ENCODE measurements at places on chromosomes 12 and 14. TPM values are rescaled to one million over a fixed set of nuclear protein-coding genes. Genes with fewer than 3 reads are reported as not detected.

GRCh38 chr12:5456906-5457305, 25.0 kb downstream of the NTF3 start:
- DNase-seq, result no peak

- DNase-seq, result peak; percentile 79
These were observed 5.8 kb downstream of the CCNB1IP1 start for GRCh38 chr14:20327005-20327869.

Gene DBX2
- polyA plus RNA-seq, result not detected

Gene ADCY4
- polyA plus RNA-seq, result 0.43 TPM

Gene LGALS3
- 398 TPM for polyA plus RNA-seq

Gene GPR135
- 0.78 TPM for polyA plus RNA-seq

DNA sequence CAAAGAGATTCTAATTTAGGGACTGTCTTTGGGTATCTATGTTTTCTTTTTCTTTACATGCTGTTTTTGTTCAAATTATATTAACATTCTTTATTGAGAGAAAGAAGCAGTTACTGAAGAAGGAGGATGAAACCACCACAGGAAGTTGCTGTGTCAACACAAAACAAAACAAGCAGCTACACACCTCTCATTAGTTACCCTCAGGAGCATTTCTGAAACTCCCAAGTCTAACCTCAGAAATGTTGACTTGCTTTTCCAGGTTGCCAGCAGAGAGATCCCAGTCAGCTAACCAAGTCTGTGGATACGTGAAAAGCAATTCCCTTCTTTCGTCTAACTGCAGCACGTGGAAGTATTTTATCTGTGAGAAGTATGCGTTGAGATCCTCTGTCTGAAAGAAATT, 33.5 kb downstream of the CLEC1A start:
- no peak for DNase-seq

- peak; percentile 72 for DNase-seq
These were observed 28.9 kb upstream of the MAPKAPK5 start for GRCh38 chr12:111812881-111813741.

GRCh38 chr14:96160076-96160912, 44.3 kb upstream of the BDKRB2 start:
- no peak for DNase-seq

DNA sequence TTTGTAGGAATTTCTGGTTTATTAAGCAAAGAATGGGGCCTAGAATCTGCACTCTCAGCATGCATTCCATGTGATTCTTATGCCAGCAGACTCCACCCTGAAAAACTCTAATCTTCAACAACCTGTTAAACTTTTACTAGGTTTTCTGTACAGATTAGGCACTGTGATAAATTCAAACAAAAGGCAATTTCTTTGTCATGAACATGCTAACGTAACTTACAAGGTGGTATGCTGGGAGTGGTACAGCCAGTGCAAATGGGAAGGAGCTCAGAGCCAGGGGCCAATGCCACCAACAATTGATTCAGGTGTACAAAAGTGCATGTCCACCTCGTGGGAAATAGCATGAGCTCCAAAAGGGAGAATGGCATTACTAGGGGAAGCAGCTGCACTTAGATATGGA, 83.0 kb downstream of the PPFIBP1 start:
- DNase-seq, result no peak

Gene SLC5A8
- polyA plus RNA-seq, result not detected

DNA sequence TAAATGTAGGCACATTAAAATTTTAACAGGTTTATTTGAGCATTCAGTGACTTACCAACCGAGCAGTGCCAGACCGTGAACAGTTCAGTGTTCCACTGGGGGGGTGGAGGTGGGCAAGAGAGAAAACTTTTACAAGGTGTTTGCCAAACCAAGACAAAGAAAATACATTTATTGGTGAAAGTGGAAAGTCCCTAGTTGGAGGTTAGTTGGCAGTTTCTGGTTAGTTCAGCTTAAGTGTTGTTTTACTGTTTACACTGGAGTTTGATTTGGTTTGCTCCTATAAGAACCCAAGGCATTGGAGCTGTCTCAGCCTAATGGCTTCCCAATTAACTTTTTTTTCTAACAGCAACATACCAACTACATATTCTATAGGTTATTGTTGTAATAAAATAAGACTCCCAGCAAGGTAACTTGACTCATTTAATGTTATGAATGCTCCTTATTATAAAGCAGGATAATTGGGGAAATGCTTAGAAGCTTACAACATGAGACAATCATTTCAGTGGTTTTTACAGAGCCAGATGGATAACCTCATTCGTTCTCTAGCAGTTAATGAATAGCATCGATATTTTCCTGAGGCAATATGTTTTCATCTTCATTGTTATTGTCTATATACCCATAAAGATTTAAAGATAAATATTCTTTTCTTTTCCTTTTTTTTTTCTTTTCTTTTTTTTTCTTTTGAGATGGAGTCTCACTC, 115.8 kb downstream of the ETNK1 start:
- no peak for DNase-seq

GRCh38 chr14:74917646-74918081, 5.4 kb downstream of the RPS6KL1 start:
- DNase-seq, result peak; percentile 13

DNA sequence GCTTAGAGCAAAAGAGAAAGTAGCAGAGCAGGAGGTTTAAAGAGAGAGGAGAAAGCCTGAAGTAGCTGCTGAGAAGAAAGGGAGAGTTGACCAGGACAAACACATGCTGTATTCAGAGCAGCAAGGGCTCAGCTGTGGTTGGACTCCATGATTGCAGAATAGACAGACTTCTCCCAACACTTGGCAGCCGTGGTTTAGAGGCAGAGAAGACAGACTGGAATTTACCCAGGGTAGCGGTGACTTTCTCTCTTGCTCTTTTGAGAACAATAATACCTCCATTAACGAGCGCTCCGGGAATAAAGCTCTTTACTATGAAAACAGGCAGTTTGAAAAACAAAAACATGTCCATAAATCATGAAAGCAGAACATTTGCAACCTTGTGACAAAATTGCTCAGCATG, 21.4 kb upstream of the IGF1 start:
- DNase-seq, result no peak

Gene GARIN6
- not detected for polyA plus RNA-seq

DNA sequence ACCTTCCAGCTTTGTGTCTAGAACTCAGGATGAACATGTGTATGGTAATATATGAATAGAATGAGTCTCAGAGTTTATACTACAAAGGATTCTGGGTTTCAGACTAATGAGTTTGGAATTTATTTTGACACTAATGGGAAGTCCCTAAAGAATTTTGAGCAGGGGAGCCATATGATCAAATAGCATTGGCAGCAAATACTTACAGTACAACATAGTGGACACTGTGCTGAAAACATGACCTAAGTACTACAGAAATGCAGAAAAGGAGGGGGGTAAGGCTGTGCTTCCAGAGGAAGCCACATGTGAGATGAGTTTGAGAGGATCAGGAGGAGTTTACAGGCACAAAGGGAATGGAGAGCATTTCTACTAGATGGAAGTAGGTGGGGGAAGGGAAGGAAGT, 225.8 kb downstream of the C12orf42 start:
- no peak for DNase-seq

DNA sequence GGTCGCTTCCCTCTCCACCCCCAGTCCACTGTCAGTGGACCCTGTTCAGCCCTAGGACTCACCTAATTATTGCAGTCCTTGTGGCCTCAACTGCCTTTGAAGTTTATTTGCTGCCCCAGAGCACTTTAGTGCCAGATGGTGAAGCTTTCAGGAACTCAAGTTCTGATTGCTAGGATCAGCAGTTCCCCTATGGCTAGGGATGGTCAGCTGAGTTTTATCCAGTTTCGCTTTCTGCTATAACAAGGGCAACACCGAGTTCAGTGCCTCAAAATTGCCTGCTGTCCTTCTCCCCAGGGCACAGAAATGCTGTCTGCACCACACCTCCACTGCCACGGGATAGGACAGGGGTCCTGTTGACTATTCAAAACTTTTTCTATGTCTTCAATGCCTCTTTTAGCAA, 295.0 kb downstream of the GPHN start:
- no peak for DNase-seq

Gene TAS2R31
- 0.73 TPM for polyA plus RNA-seq

GRCh38 chr14:74160763-74161162, 76.0 kb downstream of the LIN52 start:
- no peak for DNase-seq

DNA sequence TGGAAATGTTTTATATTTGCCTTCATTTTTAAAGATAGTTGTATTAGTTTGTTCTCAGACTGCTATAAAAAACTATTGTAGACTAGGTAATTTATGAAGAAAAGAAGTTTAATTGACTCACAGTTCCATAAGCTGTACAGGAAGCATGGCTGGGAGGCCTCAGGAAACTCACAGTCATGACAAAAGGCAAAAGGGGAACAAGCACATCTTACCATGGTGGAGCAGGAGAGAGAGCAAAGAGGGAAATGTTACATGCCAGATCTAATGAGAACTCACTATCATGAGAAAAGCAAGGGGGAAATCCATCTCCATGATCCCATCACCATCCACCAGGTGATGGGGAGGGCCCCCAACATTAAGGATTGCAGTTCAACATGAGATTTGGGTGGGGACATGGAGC, 35.5 kb upstream of the UNC79 start:
- no peak for DNase-seq

DNA sequence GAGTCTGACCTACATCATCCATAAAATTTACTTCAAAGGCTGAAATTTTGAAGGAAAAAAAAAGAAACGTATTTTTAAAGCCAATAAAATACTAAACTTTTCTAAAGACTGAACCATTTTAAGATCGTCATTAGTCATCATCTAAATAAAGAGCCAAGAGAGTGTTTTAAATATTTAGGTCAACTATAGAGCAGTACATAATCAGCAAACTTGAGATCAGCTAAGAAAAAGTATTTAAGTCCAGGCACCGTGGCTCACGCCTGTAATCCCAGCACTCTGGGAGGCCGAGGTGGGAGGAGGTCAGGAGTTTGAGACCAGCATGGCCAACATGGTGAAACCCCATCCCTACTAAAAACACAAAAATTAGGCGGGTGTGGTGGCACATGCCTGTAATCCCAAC, 35.5 kb downstream of the HECTD1 start:
- DNase-seq, result peak; percentile 37

DNA sequence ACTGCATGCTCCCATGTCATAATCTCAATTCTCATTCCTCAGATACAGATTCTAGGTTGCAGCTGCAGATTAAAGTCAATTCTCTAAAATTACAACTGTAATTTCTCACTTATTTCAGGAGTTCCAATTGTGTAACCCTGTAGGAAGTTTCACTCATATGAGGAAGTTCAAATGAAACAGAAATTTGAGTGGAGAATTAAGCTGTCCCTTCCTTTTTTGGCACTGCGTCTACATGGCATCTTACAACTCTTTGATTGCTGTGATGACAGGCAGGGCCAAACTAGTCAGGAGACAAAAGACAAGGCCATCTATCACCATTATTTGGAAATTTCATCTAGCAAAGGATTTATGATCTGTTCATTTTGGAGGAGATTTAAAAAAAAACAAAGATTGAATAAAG, 13.3 kb upstream of the GRIP1 start:
- no peak for DNase-seq

Gene ARHGAP9
- polyA plus RNA-seq, result 0.08 TPM

Gene LTB4R2
- polyA plus RNA-seq, result 0.28 TPM

DNA sequence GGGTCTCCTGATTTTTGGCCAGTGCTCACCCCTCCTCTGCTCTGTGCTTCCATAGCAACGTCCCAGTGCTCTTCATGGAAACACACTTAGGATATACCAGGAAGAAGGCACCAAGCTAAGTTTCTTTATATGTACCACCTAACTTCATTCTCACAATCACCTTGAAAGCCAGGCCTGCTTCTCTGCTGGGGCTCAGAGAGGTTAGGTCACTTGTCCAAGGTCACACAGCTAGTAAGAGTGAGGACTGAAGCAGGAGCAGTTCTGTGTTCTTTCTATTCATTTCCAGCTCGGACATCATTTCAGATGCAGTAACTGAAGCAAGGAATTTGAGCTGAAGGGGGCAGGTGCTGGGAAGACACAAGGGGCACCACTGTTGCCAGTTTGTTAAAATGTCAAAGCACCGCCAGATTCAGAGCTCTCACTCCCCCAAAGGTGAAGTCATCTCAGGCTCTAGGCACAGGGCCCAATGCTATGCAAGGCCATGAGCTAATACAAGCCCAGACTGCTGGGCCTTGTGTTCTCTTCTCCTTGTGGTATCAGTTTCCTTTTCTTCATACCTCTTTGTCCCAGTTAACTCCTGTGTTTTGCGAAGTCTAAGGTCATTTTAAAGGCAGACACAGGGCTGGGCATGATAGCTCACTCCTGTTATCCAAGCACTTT, 19.7 kb upstream of the YY1 start:
- DNase-seq, result peak; percentile 27

Gene DUSP16
- polyA plus RNA-seq, result 9.4 TPM

DNA sequence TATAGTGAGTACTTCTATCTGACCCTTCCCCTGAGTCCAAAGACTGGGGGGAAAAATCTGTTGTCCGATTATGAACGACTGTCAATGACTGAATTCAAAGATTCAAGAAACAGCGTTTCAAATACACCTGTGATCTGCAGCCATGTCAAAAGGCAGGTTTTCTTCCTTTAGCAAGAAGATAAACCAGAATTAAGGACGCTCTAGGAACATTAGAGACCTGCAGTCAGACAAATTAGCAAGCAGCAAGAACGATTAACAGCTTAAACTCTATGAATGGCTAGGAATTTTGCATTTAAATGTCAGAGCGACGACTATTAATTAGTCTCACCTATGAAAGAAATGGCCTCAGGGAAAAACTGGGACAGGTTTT, 2.1 kb downstream of the DUSP6 start:
- no peak for DNase-seq

DNA sequence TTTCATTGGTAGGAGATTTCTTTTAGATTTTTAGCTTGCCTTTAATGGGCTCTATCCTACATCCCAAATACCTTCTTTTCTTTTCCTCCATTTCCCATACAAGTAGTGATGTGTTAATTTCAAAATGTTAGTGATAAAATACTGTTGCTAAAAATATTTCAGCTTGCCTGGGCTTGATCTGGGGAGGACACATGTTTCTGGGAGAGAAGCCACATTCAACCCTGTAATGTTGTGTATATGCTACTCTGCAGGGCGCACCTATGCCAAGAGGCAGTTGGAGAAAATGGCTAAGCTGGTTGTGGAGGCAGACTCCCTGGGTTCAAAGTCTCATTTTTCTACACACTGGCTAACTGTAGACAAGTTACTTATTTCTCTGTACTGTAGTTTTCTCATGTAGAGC, 26.3 kb downstream of the FLRT2 start:
- DNase-seq, result no peak

DNA sequence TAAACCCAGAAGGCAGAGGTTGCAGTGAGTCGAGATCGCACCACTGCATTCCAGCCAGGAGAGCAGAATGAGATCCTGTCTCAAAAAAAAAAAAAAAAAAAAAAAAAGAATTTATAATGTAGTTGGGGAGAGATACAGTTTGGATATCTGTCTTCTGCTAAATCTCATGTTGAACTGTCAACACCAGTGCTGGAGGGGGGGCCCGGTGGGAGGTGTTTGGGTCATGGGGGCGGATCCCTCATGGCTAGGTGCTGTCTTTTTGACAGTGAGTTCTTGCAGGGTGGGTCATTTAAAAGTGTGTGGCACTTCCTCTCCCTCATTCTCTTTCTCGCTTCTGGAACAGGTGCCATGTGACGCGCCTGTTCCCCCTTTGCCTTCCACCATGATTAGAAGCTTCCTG, 32.8 kb downstream of the CLIP1 start:
- no peak for DNase-seq

Gene NRXN3
- polyA plus RNA-seq, result 34.6 TPM

Gene BDKRB2
- polyA plus RNA-seq, result 24.0 TPM

Gene TGFB3
- 7.8 TPM for polyA plus RNA-seq
